ENCODE measurements at places on chromosomes 13 and 19.

DNA sequence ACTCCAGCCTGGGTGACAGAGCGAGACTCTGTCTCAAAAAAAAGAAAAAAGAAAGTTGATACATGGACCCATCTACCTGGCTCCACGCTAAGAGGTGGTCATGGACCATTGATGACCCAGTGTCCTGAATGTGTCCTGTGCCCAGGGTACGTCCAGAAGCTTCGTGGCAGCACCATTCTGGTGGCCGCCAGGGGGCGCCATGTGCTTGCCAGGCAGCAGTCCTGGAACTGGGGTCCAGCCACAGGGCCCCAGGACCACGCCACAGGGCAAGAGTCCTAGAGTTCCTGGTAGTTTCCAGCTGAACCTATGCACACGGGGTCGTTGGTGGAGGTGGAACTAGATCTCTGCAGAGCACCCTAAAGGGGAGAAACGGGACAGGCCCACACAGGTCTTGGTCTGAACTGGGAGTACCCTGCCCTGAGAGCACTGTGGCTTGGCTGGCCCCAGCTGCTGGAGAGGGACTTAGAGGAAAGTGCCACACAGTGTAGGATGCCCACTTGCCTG is 19.9 kb upstream of the FBXO27 start:
- DNase-seq: no peak

DNA sequence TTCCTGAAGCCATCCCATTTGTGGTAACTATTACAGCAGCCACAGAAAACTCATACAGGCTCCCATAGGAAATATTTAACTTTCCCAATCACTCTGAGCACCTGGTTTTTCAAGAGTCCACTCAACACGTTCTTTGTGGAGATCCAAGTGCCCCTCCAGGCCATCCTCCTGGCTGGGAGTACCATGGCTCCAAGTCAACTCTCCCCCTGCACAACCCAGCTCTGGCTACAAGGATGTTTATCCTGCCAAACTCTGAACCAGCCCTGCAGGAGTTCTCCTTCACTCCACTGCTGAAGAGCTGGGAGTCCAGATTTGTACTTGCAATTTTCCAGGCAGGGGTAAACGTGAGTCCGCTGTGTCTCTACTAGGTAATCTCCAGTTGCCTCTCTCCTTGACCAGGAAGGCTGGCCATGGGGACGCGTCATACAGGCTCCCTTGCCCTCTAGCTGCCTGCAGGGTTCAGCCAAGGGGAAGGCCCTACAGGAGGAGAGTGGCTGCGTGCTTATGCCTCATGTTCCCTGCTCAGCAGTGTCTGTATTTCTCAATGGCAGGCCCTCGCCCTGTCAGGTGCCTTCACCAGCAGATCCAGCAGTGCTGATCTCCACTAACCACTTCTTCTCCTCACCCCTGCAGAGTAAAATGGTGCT is 29.9 kb upstream of the ARGLU1 start:
- no peak for DNase-seq

DNA sequence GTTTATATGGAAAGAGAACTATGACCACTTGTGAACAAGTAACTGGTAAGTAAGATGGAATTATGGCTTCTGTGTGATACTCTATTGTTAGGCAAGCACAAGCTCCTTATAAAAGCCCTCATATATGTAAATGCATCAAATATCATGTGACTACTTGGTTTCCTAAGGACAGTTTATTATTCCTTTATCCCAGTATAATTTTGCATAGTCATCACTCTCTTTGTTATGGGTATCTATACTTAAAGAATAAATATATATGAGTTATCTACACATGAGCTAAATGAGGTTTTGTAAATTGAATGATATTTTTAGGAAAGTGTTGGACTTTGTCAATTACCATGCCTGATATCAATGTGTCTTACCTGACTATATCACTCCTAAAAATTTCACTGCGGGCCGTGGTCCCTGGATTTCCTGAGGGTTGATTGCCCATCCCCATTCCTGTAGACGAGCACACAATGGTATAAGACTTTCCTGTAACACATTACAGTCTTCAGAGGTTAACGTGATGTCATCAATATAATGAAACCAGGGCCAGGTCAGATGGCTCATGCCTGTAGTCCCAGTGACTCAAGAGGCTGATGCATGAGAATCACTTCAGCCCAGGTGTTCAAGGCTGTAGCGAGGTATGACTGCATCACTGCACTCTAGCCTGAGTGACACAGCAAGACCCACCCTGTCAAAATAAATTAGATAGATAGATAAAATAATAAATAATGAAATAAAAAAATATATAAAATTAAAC is 20.7 kb downstream of the ZNF844 start:
- no peak for DNase-seq

GRCh38 chr13:49326222-49326917 is 78.6 kb downstream of the CDADC1 start:
- DNase-seq: no peak

DNA sequence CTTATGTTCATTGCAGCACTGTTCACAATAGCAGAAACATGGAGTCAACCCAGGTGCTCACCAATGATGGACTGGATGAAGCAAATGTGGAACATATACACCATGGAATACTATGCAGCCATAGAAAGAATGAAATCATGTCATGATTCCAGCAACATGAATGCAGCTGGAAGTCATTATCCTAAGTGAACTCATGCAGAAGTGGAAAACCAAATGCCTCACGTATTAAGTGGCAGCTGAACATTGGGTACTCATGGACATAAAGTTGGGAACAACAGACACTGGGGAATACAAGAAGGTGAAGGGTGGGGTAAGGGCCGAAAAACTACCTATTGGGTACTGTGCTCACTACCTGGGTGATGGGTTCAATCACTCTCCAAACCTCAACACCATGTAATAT is 915.9 kb downstream of the UQCRFS1 start:
- no peak for DNase-seq

DNA sequence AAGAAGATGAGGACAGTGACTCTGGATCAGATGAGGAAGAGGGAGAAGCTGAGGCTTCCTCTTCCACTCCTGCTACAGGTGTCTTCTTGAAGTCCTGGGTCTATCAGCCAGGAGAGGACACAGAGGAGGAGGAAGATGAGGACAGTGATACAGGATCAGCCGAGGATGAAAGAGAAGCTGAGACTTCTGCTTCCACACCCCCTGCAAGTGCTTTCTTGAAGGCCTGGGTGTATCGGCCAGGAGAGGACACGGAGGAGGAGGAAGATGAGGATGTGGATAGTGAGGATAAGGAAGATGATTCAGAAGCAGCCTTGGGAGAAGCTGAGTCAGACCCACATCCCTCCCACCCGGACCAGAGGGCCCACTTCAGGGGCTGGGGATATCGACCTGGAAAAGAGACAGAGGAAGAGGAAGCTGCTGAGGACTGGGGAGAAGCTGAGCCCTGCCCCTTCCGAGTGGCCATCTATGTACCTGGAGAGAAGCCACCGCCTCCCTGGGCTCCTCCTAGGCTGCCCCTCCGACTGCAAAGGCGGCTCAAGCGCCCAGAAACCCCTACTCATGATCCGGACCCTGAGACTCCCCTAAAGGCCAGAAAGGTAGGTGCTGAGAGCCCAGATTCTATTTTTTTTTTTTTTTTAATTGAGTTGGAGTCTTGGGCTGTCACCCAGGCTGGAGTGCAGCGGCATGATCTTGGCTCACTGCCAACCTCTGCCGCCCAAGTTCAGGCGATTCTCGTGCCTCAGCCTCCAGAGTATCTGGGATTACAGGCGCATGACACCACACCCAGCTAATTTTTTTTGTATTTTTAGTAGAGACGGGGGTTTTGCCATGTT is 2.3 kb downstream of the PPP1R15A start:
- DNase-seq: no peak

DNA sequence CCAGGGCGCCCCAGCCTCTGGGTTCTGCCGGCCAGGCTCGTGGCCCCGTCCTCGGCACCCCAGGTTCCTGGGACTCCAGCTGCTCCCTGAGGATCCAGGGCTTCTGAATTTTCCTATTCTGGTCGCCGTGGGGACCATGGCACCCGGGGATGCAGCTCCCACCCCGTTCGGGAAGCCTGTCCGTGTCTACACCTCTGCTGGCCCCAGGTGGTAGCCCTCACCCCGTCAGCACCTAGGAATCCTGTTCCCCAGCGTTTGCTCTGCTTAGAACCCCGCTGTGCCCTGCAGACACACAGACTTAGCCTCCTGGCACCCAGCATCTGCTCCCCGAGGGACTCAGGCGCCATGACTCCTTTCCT is 960 bp downstream of the PPFIA3 start:
- no peak for DNase-seq

- DNase-seq: no peak
These were observed 24.3 kb downstream of the TMTC4 start for GRCh38 chr13:100650326-100650725.

GRCh38 chr13:43326100-43326499 is 302.7 kb downstream of the DNAJC15 start:
- DNase-seq: no peak

GRCh38 chr19:31500197-31500830 is 151.1 kb upstream of the TSHZ3 start:
- DNase-seq: no peak

DNA sequence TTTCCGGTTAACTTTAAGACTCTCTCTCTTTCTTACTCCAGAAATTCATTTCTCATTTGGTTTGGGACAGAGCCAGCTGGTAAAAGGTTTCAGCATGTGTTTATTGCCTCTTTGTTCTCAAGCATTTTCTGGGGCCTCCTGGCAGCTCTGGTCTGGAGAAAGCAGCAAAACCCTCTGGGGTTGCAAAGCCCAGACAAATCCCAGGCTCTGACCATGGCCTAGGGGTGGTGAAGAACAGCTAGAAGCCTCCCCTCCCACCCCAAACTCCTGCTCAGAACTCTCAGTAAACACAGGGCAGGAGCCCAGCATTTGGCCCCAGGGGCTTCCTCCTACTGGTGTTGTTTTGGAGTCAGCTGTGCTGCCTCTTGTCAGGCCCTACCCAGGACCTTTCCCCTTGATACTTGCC is 124.2 kb upstream of the SERP2 start:
- peak; percentile 59 for DNase-seq

GRCh38 chr13:73288596-73288995 is 229.8 kb downstream of the KLF5 start:
- DNase-seq: no peak

DNA sequence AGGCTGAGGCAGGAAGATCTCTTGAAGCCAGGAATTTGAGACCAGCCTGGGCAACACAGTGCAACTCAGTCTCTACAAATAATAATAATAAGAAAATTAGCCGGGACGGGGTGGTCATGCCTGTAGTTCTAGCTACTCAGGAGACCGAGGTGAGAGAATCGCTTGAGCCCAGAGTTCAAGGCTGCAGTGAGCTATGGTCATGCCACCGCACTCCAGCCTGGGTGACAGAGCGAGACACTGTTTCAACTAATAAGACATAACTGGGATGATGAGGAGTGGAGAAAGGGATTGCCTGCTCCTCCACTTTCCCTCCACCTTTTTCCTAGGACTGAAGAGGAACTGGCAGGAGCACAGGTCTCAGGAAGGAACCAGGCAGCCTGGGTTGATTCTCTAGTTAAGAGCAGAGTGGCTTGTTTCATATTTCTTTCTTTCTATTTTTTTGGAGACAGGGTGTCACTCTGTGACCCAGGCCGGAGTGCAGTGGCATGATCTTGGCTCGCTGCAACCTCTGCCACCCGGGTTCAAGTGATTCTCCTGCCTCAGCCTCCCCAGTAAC is 4.6 kb upstream of the GPI start:
- no peak for DNase-seq

DNA sequence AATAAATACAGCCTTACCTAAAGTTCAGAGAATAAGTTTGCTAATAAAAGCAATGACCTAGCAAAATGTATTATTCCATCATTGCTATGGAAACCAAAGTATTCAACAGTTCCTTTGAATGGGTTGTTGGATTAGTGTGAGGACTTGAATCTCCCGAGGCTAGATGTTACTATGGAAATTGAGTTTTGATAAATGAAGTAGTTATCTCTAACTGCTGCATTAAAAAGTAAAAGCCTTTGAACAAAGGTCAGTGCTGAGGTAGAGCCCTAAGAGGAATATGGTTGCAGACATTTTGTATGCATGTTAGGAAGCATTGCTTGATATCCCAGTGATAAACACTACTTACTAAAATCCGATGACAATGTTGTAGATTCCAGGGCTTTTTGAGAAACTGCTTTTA is 6.2 kb downstream of the KLF5 start:
- DNase-seq: no peak

GRCh38 chr13:33410619-33411018 is 125.1 kb upstream of the STARD13 start:
- DNase-seq: no peak

- no peak for DNase-seq
These were observed 22.8 kb upstream of the CEBPG start for GRCh38 chr19:33350538-33351309.

DNA sequence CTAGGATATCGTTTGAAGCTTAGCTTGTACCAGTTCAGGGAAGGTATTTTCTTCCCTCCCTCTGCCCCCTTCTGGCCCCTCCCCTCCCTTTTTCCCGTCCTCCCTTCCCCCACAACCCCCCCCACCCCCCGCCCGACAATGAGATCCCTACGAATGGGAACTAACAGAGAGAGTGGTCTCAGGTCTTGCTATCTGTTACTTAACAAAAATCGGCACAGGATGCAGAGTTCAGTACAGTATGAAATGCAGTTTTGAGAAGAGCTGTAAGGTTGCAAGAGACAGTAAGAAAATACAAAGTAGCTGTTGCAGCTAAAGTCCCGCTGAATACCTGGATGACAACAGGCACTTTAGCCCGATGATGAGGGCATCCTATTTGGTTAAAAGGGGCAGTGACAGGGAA is 3.1 kb upstream of the DACH1 start:
- DNase-seq: no peak

- DNase-seq: peak; percentile 31
These were observed 475.7 kb downstream of the UQCRFS1 start for GRCh38 chr19:28737021-28737895.

DNA sequence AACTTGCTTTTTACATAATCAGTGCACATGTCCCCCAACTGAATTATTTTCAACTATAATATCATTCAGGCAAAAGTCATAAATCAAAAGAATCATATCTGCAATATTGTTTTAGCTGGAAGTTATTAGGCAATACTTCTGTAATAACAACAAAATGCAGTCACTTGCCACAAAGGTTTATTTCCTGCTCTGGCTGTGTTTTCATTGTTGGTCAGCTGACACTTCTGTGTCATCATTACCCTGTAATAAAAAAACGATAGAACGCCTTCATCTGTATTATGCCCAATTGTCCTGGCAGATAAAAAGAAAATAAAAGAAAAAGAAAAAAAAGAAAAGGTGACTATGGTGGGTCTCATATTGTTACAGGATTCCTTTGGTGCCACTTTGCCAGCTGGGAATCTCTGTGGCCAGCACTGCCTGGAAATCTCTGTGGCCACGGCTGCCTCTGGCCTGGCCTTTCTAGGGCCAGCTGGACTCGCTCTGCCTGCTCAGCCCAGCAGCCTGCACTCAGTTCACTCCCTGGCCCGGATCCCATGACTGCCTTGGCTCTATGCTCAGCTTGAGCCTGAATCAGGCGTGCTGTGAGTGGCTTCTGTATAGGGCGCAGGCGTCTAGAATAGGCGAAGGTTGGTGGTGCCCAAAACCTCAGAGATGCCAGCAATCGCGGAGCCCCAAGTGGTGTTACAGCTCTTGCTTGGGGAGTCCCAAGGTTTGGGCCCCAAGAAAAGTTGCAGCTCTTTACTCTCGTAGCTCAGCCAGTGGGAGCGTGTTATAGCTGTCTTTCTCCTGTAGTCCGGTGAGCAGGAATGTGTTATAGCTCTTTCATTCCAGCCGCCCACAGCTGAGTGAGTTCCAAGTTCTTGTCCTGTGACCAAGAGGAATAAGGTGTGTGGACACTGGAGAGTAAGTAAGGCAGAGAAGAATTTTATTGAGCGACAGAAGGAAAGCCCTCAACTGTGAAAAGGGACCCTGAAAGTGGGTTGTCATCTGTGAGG is 1227.1 kb downstream of the SLITRK1 start:
- DNase-seq: peak; percentile 55

GRCh38 chr13:113548778-113549621 is 35.6 kb upstream of the TFDP1 start:
- no peak for DNase-seq

- DNase-seq: no peak
These were observed 342.7 kb downstream of the ENOX1 start for GRCh38 chr13:43444081-43444480.
